NCI-H446 (cell line): ENCODE measurements at places on chromosomes 13 and 19.

DNA sequence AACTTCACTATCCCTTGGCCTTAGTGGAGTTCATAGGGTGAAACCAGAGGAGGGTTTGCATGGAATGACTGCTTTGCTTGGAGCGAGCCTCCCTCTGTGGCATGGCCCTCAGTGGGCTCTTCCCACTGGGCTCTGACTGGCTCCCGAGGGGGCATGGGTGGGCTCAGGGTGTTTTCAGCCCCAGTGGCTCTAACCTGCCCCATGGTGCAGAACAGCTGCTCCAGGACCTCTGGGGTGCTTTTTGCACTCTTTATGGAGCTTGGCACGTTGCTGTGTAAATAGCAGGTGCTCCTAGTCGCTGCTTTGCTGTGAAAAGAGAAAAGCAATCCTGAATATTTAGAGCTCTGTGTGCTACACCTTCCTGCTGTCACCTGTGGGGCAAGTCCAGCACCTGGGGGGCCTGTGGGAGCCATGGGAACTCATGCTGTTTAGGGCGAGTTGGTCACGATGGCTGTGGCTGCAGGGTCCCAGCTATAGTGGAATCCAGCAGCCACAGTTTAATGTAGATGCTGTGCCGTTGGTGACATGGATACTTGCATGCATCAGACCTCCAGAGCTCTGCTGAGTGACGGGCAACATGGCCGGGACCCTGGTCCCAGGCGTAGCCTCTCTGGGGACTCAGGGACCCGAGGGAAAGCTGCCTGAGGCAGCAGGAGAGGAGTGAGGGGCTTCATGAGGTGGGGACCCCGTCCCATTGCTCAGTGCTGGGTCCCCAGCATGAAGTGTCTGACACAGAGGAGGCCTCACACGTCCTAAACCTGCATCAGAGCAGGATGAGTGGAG lies 14.3 kb upstream of the MCF2L start:
- no peak for DNase-seq

- DNase-seq: no peak
Measured at GRCh38 chr13:79485014-79485811, 4.3 kb downstream of the NDFIP2 start.

GRCh38 chr19:48591021-48591420 lies 15.5 kb upstream of the SPACA4 start:
- no peak for DNase-seq

- DNase-seq: no peak
Measured at GRCh38 chr13:47049276-47049989, 152.6 kb upstream of the HTR2A start.

GRCh38 chr13:26325876-26326275 lies 71.9 kb downstream of the CDK8 start:
- no peak for DNase-seq
